Hematopoietic multipotent progenitor cell (in vitro differentiated cells): ENCODE measurements at places on chromosomes 16 and 17.
A peak's percentile ranks its signal among the peaks of the same experiment; 100 is the strongest.

- peak; percentile 56 for DNase-seq
Observed at GRCh38 chr17:7862692-7863437, 5.1 kb downstream of the CYB5D1 start.

DNA sequence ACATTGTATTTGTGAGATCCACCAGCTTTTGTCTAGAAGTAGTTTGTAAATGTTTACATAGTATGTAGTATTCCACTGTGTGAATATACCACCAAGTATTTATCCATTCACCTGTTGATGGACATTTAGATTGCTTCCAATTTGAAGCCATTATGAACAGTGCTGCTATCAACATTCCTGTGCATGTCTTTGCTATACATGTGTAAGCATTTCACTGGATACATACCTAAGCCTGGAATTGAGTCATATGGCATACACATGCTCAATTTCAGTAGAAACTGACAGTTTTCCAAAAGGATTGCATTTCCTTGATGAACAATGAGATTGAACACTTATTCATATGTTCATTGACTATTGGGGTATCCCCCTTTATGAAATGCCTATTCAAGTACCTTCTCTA lies 540.6 kb upstream of the SOX9 start:
- DNase-seq, result no peak

GRCh38 chr17:73538445-73538844 lies 105.8 kb downstream of the SDK2 start:
- DNase-seq, result no peak

DNA sequence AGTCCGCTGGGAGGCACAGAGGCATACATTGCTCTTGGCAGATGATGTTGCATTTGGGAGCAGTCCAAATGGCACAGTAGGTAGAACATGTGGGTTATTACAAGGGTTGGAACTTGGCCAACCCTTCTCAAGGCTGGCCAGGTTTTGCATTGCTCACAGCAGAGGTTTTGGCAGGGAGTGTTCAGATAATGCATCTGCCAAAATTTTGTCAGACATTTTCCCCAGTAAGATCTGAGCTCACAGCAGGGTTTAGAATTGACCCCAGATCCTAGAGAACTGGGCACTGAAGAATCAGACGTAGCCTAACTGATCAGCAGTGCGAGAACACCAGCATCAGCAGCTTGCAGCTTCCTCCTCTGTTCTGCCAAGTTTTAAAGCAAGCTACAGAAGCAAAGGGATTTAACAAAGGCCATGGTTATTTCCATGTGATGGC lies 468.8 kb upstream of the KIF2B start:
- no peak for DNase-seq

GRCh38 chr16:77668201-77668600 lies 54.1 kb upstream of the NUDT7 start:
- no peak for DNase-seq
